ENCODE measurements at places on chromosomes 11 and 22.

GRCh38 chr22:47209040-47209514 lies 446.6 kb downstream of the TBC1D22A start:
- no peak for DNase-seq

DNA sequence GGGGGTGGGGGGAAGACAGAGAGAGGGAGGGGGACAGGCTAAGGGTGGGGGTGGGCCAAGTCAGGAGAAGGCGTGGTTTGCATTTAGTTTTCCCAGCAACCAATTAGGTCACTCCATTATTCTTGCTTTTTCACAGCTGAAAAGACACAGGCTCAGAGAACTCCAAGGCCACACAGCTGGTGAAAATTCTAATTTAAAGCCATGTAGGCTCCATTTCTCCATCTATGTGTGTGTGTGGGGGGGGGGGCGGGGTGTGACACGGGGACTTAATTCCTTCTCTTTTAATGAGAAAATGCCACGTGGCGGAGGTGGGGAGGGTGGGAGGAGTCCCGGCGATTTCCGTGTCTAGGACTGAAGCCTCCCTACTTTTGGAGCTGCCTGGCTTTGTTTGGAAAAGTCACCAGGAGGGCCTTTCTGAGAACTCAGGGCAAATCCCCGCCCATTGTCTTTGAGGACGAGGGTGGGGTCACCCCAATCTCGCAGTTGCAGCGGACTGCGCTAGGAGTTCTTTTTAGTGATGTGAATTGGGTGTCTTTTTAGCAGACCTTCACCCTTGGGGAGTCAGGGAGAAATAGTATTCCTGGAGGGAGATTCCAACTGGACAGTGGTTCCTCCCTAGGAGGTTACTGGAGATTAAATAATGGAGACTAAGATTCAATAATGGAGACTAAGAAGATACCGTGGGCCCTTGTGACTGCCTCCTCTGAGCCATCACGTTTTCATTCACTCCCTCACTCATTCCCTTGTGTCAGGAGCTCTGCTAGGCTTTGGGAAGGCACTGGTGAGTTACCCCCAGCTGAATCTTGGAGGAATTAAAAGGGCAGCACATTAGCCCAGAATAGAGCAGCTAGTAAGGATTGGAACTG lies 36.4 kb upstream of the PTPRJ start:
- DNase-seq = no peak

DNA sequence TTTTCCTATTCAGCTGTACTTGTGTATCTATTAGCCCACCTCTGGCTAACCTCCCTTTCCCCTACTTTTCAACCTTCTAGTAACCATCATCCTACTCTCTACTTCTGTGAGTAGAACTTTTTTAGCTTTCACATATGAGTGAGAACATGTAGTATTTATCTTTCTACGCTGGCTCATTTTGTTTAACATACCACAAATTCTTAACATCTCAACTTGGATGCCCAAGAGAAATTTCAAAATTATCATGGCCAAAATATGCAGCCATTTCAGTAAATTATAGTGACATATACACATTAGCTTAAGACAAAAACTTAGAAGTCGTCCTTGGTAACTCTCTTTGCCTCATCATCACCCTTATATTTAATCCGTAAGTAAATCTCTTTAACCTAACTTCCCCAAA lies 34.7 kb downstream of the LUZP2 start:
- DNase-seq = no peak

DNA sequence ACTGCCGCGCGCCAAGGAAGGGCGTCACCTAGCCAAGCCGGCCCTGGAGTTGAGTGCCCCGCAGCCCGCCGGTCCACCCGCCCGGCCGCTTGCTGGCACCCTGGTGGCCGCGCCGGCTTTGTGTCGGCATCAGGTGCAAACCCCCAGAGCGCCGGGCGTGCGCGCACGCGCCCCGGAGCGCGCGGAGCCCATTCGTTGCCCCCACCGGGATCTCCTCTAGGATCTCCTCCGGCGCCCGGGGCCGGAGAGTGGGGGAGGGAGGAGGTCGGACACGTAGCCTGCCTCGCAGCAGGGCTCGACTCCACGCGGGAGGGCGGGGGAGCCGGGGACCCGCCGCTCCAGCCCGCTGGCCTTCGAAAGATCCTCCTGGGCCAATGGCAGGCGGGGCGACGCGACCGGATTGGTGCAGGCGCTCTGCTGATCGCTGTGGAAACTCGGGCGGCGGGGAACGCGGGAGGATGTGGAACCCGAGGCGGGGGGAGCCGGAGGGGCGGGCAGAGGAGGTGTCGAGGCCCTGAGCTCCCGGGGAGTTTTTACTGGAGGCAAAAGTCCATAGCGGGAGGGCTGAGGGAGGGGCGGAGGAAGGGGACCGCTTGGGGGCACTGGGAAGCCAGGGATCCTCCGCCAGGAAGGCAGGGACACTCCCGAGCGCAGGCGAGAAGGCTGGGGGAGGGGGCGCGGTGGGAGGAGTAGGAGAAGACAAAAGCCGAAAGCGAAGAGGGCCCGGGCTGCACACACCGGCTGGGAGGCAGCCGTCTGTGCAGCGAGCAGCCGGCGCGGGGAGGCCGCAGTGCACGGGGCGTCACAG lies at the start of gene FADS2:
Gene FADS2 (plus strand): TSS at position 730 of the 808 bp plus-strand sequence. CDS start 91 bp downstream, outside the sequence.
- DNase-seq = peak; percentile 84

GRCh38 chr11:126380909-126381308 lies 25.4 kb downstream of the ST3GAL4 start:
- no peak for DNase-seq

- DNase-seq = no peak
Observed at GRCh38 chr11:120270386-120270785, 30.4 kb downstream of the POU2F3 start.

DNA sequence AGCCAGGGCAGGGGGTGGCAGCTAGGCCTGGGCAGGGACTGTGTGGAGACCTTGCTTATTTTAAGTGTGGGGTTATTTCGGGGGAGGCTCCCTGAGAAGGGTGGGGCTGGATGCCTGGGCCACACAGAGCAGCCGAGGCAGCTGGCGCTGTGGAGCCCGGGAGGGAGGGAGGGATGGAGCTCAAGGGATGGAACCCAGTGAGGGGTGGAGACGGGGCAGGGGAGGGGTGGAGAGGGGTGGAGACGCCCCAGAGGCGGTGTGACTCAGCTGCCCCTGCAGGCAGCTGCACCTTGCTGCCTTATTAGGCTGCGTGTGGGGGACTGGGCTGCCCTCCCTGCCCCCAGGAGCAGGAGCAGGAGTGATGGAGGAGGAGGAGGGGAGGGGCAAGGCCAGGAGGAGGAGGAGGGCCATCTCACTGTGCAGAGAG lies 9.8 kb upstream of the TSSC4 start:
- no peak for DNase-seq

DNA sequence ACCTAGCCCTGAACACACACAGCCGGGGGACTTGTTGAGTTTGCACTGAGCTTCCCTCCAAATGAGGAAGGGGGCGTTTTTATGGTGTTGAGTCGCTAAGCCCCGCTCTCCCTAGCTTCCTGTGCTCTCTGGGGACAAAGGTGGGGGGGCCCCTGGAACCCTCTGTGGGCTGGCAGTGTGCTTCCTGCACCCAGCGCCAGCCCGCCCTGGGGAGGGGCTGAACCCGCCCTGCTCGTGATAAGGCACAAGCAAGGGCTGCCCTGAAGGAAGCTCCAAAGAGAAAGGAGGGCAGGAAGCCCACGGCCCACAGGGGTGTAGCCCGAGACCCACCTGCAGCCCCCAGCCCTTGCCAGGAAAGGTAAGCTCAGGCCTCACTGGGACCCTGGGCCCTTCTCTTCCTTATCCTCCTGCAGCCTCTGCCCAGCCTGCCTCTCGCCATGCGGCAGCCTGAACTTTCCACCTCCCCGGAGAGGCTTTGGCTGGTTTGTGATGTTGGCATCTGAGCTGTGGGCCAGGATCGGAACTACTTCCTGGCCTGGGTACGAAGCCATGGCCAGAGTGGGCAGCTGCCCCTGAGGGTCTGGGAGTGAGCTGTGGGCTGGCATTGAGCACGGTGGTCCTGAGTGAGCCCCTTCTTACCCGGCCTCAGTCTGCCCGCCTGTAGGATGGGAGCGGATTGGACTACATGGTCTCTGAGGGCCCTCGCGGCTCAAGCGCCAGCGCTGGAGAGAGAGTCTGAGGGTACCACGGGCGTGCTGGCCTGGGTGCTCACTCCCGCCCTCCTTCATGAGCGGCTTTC lies at the start of gene FERMT3:
Gene FERMT3 (plus strand): TSS at position 265 of the 799 bp plus-strand sequence. CDS start 644 bp downstream, outside the sequence.
- DNase-seq = peak; percentile 89

GRCh38 chr11:236774-237767 lies at the start of gene PSMD13:
Gene PSMD13, plus strand, starts transcription at chr11:236976. Its CDS starts 74 bp downstream, at chr11:237050.
- DNase-seq = peak; percentile 96

DNA sequence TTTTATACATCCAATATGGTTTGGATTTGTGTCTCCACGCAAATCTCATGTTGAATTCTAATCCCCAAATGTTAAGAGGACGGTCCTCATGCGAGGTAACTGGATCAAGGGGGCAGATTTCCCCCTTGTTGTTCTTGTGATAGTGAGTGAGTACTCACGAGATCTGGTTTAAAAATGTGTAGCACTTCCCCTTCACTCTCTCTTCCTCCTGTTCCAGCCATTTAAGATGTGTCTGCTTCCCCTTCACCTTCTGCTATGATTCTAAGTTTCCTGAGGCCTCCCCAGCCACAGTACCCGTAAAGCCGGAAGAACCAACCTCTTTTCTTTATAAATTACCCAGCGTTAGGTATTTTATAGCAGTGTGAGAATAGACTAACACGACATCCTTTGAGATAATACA lies 98.6 kb downstream of the TTC28 start:
- DNase-seq = no peak

GRCh38 chr11:68374531-68374930 lies 62.1 kb downstream of the LRP5 start:
- no peak for DNase-seq

DNA sequence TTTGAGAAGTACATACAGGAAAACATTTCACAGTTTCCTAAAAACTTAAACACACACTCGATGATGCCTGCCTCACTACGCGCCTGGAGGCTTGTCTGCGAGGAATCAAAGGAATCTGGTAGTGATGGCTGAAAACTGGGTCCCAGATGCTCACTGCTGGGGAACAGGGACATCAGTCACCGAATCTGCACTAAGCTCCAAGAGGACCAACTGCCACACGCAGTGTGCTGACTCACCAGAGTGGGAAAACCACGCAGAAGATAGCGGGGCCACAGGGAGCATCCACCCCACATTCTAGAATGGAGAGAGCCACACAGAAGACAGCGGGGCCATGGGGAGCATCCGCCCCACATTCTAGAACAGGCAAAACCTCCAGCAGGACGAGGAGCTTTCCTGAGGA lies 24.3 kb upstream of the MOB2 start:
- no peak for DNase-seq

GRCh38 chr11:66981976-66982578 lies 7.0 kb downstream of the C11orf86 start:
- no peak for DNase-seq

- peak; percentile 22 for DNase-seq
Observed at GRCh38 chr11:117851852-117852251, 24.6 kb downstream of the FXYD6 start.

DNA sequence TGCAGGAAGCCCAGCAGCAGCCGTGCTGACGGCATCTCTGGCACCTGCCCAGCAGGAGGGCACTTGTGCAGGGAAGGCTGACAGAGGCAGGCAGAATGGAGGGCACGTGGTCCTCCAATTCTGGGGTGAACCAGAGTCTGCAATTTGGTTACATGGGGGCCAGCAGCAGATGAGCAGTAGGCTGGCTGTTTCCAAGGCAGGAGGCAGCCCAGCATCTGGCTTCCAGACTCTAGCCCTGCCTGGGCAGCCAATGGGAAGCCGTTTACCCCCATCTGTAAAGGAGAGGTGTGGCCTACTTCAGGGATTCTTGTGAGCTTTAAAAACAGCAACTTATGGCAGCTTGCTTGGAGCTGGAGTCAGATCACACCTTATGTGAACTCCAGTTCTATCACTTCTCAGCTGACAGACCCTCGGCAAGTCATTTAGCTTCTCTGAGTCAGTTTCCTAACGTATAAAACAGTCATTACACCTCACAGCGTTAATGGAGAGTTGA lies 27.9 kb upstream of the RASL10A start:
- DNase-seq = no peak

DNA sequence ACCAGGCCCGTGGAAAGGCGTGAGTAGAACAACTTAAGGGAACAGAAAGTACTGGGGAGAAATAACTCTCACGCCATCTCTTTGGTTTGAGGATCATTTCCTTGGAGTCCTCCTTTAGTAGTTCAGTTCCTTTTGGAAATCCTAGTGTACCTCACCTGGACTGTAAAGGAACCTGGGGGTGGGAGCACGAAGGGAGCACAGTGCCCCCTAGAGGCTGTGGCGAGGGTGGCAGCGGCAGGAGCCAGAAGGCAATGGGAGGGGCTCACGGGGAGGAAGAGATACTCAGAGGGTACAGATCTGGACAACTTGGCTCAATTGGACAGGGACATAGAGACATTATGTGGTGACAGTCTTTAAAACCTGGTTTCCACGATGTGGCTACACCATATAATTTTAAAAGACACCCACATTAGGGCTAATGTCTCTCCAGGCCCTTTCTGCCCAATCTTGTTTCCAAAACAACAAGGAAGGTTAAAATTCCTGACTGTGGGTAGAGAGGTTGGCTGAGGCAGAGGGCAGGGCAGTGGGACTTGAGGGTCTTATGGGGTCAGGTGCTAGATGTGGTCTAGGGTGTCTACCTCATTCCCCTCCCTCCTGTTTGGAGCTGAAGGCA lies 87.0 kb downstream of the CSNK2A3 start:
- peak; percentile 87 for DNase-seq

GRCh38 chr11:65045728-65046127 lies 4.7 kb downstream of the SAC3D1 start:
- DNase-seq = no peak

DNA sequence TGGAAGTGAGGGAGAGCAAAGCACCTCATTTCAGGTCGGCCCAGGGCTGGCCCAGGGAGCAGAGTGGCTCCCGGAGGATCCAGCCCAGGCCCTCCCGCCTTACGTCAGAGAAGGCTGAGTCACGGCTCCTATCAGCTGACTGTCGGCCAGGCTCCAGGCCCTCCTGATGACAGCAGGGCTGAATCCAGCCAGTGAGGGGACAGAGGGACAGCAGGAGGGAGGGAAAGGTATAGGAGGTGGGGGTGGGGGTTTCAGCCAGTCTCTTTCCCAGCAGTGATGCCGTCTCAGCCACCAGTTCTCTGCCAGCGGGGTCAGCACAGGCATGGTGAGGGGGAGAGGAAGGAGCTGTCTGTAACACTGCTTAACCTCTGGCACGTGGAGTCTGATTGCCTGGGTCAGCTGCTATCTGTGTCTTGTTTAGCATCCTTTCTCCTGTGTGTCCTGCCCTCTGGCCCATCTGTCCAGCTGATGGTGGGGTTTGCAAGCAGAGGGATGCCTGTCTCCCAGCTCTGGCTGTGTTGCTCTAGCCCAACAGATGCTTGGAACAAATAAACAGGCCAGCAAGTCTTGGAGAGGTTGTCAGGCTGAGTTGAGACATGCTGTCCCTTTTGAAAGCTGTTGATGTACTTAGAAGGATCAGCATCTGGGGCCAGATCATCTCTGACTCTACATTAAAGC lies 74.0 kb downstream of the ADAMTS15 start:
- DNase-seq = no peak

- no peak for DNase-seq
Observed at GRCh38 chr11:27873664-27874063, 173.4 kb upstream of the BDNF start.
